Upper lobe of left lung (tissue), 6 donors: ENCODE measurements at places on chromosomes 3 and 15. TPM values are rescaled to one million over a fixed set of nuclear protein-coding genes. Genes with fewer than 3 reads are reported as not detected.

GRCh38 chr3:61778095-61778494 lies 216.7 kb downstream of the PTPRG start:
- no peak for DNase-seq
- H3K4me3 ChIP-seq, result no peak overlapping the region
- no peaks in the 10 kb centered on the region for H3K27me3 ChIP-seq
- H3K27ac ChIP-seq, result no peak overlapping the region

GRCh38 chr3:40580494-40581091 lies 55.8 kb downstream of the ZNF621 start:
- no peaks in the 10 kb centered on the region for H3K27me3 ChIP-seq
- no peaks in the 10 kb centered on the region for H3K36me3 ChIP-seq
- H3K27ac ChIP-seq, result no peak overlapping the region
- H3K4me3 ChIP-seq, result no peak overlapping the region

- H3K27me3 ChIP-seq, result no peaks in the 10 kb centered on the region
- H3K36me3 ChIP-seq, result no peaks in the 10 kb centered on the region
- H3K4me1 ChIP-seq, result no peaks in the 10 kb centered on the region
- no peak for DNase-seq
Measured at GRCh38 chr3:95277613-95278012, 1214.8 kb downstream of the NSUN3 start.

DNA sequence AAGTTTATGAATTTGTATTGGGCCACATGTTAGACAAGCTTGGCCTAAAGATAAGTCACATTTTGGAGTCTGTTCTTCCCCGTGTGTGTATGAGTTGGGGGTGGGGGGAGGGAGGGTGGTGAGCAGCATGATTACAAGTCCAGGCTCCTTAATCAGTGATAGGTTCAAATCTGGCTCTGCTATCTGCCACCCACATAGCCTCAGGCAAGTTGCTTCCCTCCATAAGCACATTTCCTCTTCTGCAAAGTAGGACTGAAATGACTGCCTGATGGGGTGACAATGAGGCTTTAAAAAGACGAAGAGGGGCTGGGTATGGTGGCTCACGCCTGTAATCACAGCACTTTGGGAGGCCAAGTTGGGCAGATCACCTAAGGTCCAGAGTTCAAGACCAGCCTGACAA lies 1.1 kb upstream of the SPATA12 start:
- no peak overlapping the region for H3K4me3 ChIP-seq
- DNase-seq, result no peak
- no peaks in the 10 kb centered on the region for H3K27me3 ChIP-seq
- H3K36me3 ChIP-seq, result no peaks in the 10 kb centered on the region
- H3K27ac ChIP-seq, result no peak overlapping the region

DNA sequence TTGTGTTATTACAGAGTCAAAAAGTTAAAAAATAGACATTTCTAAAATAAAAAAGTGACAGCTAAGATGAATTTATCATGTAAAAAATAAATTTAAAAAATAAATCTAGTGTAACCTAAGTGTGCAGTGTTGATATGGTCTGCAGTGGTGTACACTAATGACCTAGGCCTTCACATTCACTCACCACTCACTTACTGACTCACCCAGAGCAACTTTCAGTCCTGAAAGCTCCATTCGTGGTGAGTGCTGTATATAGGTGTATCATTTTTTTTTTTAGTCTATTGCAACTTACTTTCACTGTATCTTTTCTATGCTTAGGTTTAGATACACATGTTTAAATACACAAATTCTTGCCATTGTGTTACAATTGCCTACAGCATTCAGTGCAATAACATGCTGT lies 459.4 kb upstream of the ROBO1 start:
- no peaks in the 10 kb centered on the region for H3K36me3 ChIP-seq
- H3K27ac ChIP-seq, result no peak overlapping the region
- DNase-seq, result no peak
- no peaks in the 10 kb centered on the region for H3K27me3 ChIP-seq
- H3K4me1 ChIP-seq, result no peaks in the 10 kb centered on the region

DNA sequence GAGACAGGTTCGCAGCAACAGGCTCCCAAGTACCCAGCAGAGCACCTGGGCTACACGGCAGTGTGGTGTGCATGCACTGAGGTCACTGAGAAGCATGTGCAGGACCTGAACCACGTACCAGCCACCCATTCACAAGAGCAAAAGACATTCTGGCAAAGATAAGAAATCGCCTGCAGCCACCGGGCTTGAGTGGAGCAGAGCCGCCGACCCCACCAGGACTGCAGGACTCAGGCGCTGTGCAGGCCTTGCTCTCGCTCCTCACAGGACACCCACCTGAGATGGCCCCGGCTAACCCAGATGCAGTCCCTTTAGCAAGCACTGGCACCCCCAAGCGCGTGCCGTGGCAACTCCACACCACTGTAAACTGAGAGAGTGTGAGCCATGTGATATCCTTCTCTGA lies 32.3 kb upstream of the OCA2 start:
- H3K27me3 ChIP-seq, result no peaks in the 10 kb centered on the region
- no peaks in the 10 kb centered on the region for H3K4me1 ChIP-seq
- DNase-seq, result no peak
- H3K27ac ChIP-seq, result no peak overlapping the region

- H3K4me1 ChIP-seq, result peaks cover 8% of the 10 kb centered on the region
- no peaks in the 10 kb centered on the region for H3K36me3 ChIP-seq
- no peak overlapping the region for H3K27ac ChIP-seq
- no peak for DNase-seq
- H3K27me3 ChIP-seq, result no peaks in the 10 kb centered on the region
Measured at GRCh38 chr3:197309528-197310361, 11.3 kb upstream of the DLG1 start.

- no peak overlapping the region for H3K4me3 ChIP-seq
- H3K36me3 ChIP-seq, result no peaks in the 10 kb centered on the region
- no peak for DNase-seq
- no peak overlapping the region for H3K27ac ChIP-seq
- no peaks in the 10 kb centered on the region for H3K4me1 ChIP-seq
Measured at GRCh38 chr3:167940241-167940640, 155.5 kb downstream of the GOLIM4 start.

DNA sequence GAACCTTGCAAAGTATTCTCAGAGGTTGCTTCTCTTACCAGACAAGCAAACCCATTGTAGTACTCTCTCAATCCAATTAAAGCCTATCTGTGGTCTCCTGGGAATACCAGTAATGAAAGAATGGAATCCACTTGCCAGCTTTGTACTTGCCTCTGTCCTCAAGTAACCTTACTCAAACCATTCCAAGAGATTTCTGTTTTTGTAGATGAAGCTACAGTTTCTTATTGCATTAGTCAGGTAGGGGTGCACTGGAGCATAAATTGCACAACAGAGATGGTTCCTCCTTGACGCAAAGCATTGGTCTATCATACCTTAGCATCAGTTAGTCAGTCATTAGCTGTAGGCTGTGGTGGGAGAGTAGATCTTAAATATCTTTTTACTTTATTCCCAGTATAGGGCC lies 52.9 kb downstream of the BTLA start:
- no peak overlapping the region for H3K4me3 ChIP-seq
- H3K27me3 ChIP-seq, result no peaks in the 10 kb centered on the region
- DNase-seq, result no peak
- no peak overlapping the region for H3K27ac ChIP-seq
- H3K4me1 ChIP-seq, result no peaks in the 10 kb centered on the region

GRCh38 chr15:27623149-27623548 lies 476.0 kb downstream of the OCA2 start:
- no peaks in the 10 kb centered on the region for H3K36me3 ChIP-seq
- DNase-seq, result no peak
- H3K27me3 ChIP-seq, result no peaks in the 10 kb centered on the region
- H3K4me3 ChIP-seq, result no peak overlapping the region

DNA sequence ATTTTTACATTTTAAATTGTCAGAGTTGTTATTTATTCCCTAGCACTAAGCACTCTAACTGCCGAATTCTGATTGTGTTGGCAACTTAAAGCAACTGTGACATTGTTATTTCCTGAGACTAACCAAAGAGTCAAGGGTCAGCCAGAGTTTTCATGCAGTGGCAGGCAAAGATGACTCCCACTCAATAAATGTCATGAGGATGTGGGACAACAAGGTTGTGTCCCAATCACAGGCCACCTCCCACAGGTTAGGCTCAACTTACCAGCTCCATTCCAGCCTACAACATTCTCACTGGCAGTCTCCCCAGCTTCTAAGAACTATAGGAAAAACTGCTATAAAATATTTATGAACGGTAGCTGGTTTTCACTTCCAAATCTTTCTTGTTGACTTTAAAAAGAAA lies 80.1 kb downstream of the RSL24D1 start:
- DNase-seq, result no peak
- no peaks in the 10 kb centered on the region for H3K4me1 ChIP-seq
- no peaks in the 10 kb centered on the region for H3K27me3 ChIP-seq
- H3K36me3 ChIP-seq, result no peaks in the 10 kb centered on the region
- no peak overlapping the region for H3K27ac ChIP-seq

GRCh38 chr3:184443364-184443763 lies 63.5 kb downstream of the CHRD start:
- no peak for DNase-seq
- H3K4me3 ChIP-seq, result no peak overlapping the region
- no peaks in the 10 kb centered on the region for H3K36me3 ChIP-seq
- no peak overlapping the region for H3K27ac ChIP-seq
- no peaks in the 10 kb centered on the region for H3K27me3 ChIP-seq

CNTN6 gene
- total RNA-seq, result 11.3 TPM

SIDT1 gene
- total RNA-seq, result 13.5 TPM

LMCD1 gene
- total RNA-seq, result 130 TPM

LMAN1L gene
- total RNA-seq, result not detected
